ENCODE measurements at places on chromosomes 13 and 19. TPM values are rescaled to one million over a fixed set of nuclear protein-coding genes. Genes with fewer than 3 reads are reported as not detected.
A peak's percentile ranks its signal among the peaks of the same experiment; 100 is the strongest.

MEDAG gene
- 12.1 TPM for total RNA-seq

CILP2 gene
- 0.41 TPM for total RNA-seq

BEST2 gene
- total RNA-seq, result not detected

SIGLEC12 gene
- total RNA-seq, result 0.66 TPM

SUCLA2 gene
- total RNA-seq, result 50.7 TPM

CLDND2 gene
- total RNA-seq, result 1.1 TPM

GPR12 gene
- total RNA-seq, result not detected

ZSCAN4 gene
- not detected for total RNA-seq

KIR2DL1 gene
- 0.25 TPM for total RNA-seq

DNA sequence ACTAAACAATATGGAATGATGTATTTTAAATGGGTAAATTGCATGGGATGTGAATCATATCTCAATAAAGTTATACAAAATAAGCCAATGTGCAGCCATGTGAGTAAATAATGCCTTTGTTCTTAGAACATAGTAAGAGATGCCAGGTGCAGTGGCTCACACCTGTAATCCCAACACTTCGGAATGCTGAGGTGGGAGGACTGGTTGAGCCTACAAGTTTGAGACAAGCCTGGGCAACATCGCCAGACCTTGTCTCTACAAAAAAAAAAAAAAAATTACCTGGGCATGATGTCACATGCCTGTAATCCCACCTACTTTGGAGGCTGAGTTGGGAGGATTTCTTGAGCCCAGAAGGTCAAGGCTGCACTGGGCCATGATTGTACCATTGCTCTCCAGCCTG lies 230.7 kb downstream of the RFC3 start:
- H3K4me3 ChIP-seq, result no peak overlapping the region
- H3K36me3 ChIP-seq, result no peaks in the 10 kb centered on the region
- DNase-seq, result no peak

- peaks cover 39% of the 10 kb centered on the region for H3K36me3 ChIP-seq
- H3K27me3 ChIP-seq, result no peaks in the 10 kb centered on the region
- no peak overlapping the region for H3K27ac ChIP-seq
Measured at GRCh38 chr19:42198676-42199439, 18.6 kb downstream of the DEDD2 start.

GRCh38 chr19:2983351-2984214 lies 6.2 kb downstream of the TLE6 start:
- no peaks in the 10 kb centered on the region for H3K36me3 ChIP-seq
- peak; percentile 93 for DNase-seq
- no peaks in the 10 kb centered on the region for H3K27me3 ChIP-seq
- H3K27ac ChIP-seq, result peak overlapping the region; percentile 93
- peak overlapping the region; percentile 37 for H3K4me3 ChIP-seq

GRCh38 chr13:32585550-32586079 lies 637 bp upstream of the PDS5B start:
- H3K27me3 ChIP-seq, result no peaks in the 10 kb centered on the region
- DNase-seq, result peak; percentile 50
- peak overlapping the region; percentile 66 for H3K4me3 ChIP-seq
- H3K36me3 ChIP-seq, result no peaks in the 10 kb centered on the region

GRCh38 chr19:37905946-37906868 lies at the start of gene WDR87:
Gene WDR87 (minus strand): TSS chr19:37906594. CDS start chr19:37898239, 8,355 bp downstream.
- no peak for DNase-seq
- peak within 1 kb of the TSS; percentile 85 for H3K4me3 ChIP-seq
- H3K4me1 ChIP-seq, result peaks cover 11% of the 10 kb centered on the region
- H3K36me3 ChIP-seq, result no peaks in the 10 kb centered on the region
- H3K27me3 ChIP-seq, result no peaks in the 10 kb centered on the region
- no peak within 1 kb of the TSS for H3K27ac ChIP-seq

DNA sequence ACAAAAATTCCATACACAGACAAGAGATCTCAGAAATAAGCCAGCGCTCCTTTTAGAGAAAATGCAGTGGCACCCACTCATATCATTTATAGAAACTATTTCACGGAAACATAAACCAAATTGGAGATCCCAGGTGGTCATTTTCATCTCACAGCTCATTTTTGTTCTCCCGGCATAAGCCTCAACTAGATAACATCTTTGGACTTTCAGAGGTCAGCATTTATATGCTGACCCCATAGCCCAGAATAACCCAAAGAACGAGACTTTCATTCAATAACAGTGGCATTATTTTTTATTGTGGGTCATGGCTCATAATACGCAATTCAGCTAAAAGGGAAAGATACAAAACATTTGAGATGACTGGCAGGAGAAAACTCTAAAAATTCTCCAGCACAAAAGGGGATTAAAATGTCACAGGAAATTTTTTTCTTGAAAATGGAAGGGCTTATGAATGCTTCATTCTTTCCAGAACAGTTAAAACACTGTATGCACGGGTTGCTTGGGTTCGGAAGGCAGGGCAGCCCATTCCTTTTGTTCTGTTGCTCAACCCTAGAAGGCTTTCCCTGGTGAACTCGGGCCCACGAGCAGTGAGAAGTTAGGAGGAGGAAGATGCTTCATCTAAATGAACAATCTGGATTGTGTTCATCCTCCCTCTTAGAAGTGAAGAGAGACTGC lies 24.0 kb downstream of the STARD13 start:
- DNase-seq, result peak; percentile 68
- H3K4me3 ChIP-seq, result no peak overlapping the region
- no peaks in the 10 kb centered on the region for H3K36me3 ChIP-seq
- H3K27me3 ChIP-seq, result no peaks in the 10 kb centered on the region
- peaks cover 13% of the 10 kb centered on the region for H3K4me1 ChIP-seq

DNA sequence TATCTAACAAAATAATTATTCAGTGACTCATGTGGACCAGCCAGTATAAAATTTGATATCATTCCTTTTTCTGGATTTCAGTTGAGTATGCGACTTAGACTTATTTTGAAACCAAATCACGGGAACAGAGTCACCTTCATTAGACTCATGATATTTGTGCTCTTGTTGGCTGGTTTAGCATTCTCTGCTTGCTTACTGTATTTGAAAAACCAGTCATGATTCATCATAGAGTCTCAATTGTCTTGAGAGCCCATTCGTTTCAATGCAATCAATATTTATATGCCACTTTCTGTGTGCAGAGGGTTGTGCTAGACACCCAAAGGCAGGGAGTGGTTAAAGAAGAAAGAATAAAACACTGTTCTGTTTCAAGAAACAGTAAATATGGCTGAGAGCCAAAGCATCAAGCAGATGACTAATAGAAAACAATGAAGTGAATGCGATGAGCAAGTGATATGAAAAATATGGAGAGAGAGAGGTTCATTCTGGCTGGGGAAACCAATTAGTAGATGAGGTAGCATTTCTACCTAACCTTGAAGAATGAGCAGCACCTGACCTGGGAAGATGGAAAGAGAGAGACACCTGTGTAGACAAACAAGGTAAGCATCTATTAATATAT lies 99.6 kb upstream of the MBNL2 start:
- no peak overlapping the region for H3K27ac ChIP-seq
- no peaks in the 10 kb centered on the region for H3K36me3 ChIP-seq
- no peak overlapping the region for H3K4me3 ChIP-seq

- no peaks in the 10 kb centered on the region for H3K36me3 ChIP-seq
- H3K27ac ChIP-seq, result no peak overlapping the region
- no peaks in the 10 kb centered on the region for H3K4me1 ChIP-seq
- H3K27me3 ChIP-seq, result no peaks in the 10 kb centered on the region
- no peak for DNase-seq
Measured at GRCh38 chr13:23828866-23829265, 60.3 kb downstream of the MIPEP start.

- no peaks in the 10 kb centered on the region for H3K27me3 ChIP-seq
- no peak overlapping the region for H3K27ac ChIP-seq
Measured at GRCh38 chr13:50544211-50544610, 299.3 kb downstream of the DLEU7 start.

DNA sequence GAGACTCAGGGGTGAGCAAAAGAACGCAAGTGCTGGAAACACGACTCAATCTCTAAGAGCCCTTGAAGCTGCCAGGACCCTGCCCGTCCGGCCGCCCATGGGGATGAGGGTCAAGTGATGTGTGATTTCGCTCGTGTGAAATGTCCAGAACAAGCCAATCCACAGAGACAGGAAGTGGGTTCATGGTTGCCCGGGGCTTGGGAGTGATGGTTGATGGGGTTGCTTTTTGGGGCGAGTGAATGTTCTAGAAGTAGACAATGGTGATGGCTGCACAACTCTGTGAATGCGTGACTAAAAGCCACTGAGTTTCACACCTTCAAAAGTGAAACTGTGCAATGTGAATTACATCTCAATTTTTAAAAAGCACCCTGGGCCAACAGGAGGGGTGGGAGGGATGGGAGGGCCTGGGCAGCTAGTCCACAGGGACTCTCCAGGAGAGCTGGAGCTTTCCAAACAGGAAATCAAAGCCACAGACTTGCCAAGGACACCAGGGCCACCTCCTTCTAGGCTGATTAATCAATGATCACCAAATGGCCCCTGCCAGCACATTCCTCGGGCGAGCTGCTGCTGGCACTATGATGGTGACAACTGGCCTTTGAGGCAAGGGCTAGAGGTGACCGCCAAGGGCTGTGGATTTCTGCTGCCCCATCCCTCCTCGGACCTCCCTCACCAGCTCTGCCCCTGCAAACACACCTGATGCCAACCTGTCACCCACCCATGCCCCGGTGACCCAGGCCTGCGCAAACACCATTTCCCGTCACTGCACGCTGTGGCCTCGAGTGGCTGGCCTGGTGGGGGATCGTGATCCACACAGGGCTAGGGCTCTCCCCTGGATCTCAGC lies 14.0 kb downstream of the DPP9 start:
- H3K4me3 ChIP-seq, result no peak overlapping the region
- no peak for DNase-seq
- H3K27ac ChIP-seq, result peak overlapping the region; percentile 48
- no peaks in the 10 kb centered on the region for H3K27me3 ChIP-seq
- no peaks in the 10 kb centered on the region for H3K4me1 ChIP-seq

GRCh38 chr13:44024167-44024845 lies 144.6 kb downstream of the LACC1 start:
- no peak overlapping the region for H3K27ac ChIP-seq
- H3K4me1 ChIP-seq, result no peaks in the 10 kb centered on the region
- H3K36me3 ChIP-seq, result no peaks in the 10 kb centered on the region
- H3K27me3 ChIP-seq, result no peaks in the 10 kb centered on the region
- no peak overlapping the region for H3K4me3 ChIP-seq

DNA sequence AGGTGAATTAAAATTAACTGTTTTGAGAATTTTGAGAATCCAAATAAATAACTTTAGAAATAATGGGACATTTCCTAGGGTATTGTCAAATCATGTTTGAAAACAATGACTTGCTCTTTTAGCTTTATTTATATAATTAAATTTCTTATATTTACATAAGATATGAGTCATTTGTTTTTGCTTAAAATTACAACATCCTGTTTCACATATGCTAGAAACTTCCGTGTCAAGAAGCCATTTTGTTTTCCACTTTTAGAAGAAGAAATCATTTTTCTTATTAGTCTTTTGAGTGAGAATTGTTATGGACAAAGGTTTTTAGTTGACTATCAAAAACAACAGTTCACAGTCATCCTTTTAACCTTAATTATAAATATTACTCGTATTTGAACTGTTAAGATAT lies 48.2 kb downstream of the DPY19L3 start:
- no peak overlapping the region for H3K27ac ChIP-seq
- no peaks in the 10 kb centered on the region for H3K4me1 ChIP-seq
- no peaks in the 10 kb centered on the region for H3K27me3 ChIP-seq
- no peak for DNase-seq

DNA sequence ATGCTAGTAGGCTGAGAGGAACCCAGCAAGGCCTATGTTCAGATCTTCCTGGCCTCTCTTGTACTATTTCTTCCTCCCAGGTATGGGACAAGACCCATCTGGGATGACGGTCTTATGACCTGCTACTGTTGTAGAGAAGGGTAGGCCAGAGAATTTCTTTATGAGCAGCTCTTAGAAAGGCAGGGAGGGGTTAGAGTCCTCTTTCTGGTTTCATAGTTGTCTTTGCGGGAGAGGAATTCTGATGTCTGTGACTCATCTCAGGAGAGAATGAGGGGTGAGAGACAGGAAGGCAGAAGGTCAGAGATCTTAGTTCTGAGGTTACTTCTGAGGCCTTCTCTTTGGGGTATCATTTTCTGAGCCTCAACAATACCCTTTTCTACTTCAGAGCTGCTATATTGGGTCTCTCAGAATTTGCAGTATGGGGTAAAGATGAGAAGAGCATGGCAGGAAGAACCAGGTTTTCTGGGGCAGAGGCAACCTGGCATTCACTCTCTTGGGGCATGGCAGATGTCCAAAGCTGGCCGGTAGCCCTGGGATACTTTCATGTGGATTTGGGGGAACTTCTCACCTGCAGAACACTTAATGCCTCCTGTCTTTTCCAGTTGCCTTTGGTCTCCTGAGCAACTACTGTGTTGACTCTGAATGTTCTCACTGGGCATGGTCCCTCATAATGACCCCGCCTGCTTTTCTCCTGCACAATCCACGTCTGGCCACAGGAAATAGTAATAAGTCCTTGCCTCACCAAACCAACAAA lies 154.4 kb downstream of the GGACT start:
- H3K36me3 ChIP-seq, result no peaks in the 10 kb centered on the region
- no peak for DNase-seq
- H3K27ac ChIP-seq, result no peak overlapping the region
- no peak overlapping the region for H3K4me3 ChIP-seq
- no peaks in the 10 kb centered on the region for H3K4me1 ChIP-seq

Data from kidney (tissue), 22 donors.